ENCODE measurements at places on chromosomes 16 and 17.

DNA sequence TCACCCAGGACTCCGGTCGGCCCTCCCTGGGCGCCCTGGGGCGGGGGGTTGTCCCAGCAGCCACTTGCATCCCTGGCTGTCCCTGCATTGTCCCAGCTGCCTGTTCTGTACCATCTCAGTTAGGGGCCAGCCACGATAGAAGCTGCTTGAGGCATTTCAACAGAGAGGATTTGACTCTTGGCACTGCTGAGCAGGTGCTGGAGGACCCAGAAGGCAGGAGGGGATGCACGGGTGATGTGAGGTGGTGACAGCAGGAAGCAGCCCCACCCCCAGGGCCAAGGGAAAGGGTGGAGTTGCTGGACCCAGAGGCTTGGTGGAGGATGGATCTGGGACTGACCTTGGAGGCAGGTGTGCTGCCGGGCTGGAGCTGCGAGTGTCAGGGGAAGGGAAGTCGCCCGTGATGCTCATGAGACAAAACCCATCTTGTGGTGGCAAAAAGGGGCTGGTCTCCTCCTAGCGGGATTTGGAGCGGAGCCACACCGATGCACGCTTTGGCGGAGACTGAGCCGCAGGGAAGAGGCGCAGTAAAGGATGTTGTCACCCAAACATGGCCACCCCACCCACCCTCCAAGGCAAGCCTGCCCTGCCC is 188.0 kb upstream of the GSE1 start:
- no peak for DNase-seq
- H3K4me3 ChIP-seq = no peak overlapping the region
- no peaks in the 10 kb centered on the region for H3K36me3 ChIP-seq
- H3K27me3 ChIP-seq = no peaks in the 10 kb centered on the region

DNA sequence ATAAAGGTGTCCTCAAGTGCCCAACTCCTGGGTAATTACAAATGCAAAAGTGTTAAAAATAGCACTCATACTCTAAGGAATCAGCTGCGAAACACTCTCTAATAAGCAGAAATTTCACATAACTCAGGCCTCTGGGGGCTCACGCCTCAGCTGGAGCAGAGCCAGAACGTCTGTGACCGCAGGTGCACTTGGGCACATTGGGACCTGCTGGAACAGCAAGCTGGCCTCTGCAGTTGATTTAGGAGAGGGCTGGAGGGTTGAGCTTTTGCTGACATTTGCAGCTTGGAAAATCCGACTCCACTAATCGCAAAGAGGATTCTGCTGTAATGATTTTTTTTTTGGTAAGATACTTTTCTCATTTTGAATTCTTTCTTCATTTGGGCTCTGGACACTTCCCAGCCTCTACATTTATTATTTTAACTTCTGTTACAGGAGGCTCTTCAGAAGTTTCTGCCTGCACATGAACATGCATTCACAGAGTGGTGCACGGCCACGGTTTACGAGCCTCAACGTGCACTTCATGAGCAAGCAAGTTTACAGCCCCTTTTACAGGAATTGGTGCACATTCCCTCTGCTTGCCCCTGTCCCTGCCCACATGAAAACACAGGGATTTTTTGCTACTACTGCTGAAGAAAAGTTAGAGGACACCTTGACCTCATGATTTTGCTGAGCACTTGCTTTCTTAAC is 4.1 kb upstream of the SNTB2 start:
- H3K27me3 ChIP-seq = no peaks in the 10 kb centered on the region
- no peaks in the 10 kb centered on the region for H3K36me3 ChIP-seq
- H3K4me1 ChIP-seq = peaks cover 7% of the 10 kb centered on the region
- DNase-seq = no peak
- H3K4me3 ChIP-seq = no peak overlapping the region

DNA sequence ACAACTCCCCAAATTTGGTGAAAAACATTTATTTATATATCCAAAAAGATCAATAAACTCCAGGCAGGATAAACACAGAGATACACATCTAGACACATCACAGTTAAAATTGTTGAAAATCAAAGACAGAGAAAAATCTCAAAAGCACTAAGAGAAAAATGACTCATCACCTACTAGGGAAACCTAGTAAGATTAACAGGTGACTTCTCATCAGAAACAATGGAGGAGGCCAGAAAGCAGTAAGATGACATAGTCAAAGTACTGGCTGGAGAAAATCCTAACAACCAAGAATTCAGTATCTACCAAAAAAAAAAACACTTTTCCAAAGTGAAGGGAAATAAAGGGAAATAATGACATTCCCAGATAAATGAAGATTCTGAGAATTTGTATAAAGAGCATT is 33.8 kb downstream of the ULK2 start:
- H3K4me1 ChIP-seq = peaks cover 3% of the 10 kb centered on the region
- no peaks in the 10 kb centered on the region for H3K36me3 ChIP-seq
- DNase-seq = no peak

DNA sequence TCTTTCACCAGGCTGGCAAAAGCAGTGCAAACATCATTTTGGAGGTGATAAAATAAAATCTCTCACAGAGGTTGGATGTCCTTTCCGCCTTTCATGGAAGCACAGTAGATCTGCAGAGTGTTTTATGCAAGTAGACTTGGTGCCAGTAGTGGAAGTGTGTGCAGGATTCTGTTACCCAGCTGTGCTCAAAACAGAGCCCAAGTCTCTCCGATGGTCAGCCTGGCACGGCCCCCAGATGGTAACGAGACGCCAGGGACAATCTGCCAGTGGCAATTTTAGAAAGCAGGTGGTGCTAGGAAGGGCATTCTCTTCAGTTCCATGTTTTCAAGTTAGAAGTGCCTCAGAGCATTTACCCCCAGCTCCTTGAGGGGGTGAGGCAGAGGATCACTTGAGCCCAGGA is 1.5 kb upstream of the MTHFSD start:
- no peak for DNase-seq
- no peak overlapping the region for H3K4me3 ChIP-seq
- H3K27ac ChIP-seq = no peak overlapping the region
- no peaks in the 10 kb centered on the region for H3K36me3 ChIP-seq

DNA sequence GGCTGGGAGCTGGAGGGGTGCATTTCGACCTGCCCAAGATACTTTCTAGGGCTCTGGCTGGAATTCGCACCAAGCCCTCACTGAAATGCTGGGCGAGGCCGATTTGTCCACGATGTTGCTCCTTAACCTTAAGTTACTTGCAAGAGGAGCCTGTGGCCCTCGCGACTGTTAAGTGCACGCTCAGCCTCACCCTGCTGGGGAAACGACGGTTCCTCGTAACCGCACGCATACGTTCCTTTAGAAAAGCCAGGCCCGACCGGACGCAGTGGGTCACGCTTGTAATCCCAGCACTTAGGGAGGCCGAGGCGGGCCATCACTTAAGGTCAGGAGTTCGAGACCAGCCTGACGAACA is 607 bp upstream of the NCOR1 start:
- H3K36me3 ChIP-seq = no peaks in the 10 kb centered on the region
- peaks cover 17% of the 10 kb centered on the region for H3K4me1 ChIP-seq
- peak overlapping the region; percentile 88 for H3K4me3 ChIP-seq
- no peaks in the 10 kb centered on the region for H3K27me3 ChIP-seq
- H3K27ac ChIP-seq = peak overlapping the region; percentile 97
- peak; percentile 78 for DNase-seq

- H3K27ac ChIP-seq = no peak overlapping the region
- no peaks in the 10 kb centered on the region for H3K36me3 ChIP-seq
- no peaks in the 10 kb centered on the region for H3K27me3 ChIP-seq
- H3K4me3 ChIP-seq = no peak overlapping the region
Measured at GRCh38 chr16:72922714-72923113, 125.2 kb downstream of the ZFHX3 start.

DNA sequence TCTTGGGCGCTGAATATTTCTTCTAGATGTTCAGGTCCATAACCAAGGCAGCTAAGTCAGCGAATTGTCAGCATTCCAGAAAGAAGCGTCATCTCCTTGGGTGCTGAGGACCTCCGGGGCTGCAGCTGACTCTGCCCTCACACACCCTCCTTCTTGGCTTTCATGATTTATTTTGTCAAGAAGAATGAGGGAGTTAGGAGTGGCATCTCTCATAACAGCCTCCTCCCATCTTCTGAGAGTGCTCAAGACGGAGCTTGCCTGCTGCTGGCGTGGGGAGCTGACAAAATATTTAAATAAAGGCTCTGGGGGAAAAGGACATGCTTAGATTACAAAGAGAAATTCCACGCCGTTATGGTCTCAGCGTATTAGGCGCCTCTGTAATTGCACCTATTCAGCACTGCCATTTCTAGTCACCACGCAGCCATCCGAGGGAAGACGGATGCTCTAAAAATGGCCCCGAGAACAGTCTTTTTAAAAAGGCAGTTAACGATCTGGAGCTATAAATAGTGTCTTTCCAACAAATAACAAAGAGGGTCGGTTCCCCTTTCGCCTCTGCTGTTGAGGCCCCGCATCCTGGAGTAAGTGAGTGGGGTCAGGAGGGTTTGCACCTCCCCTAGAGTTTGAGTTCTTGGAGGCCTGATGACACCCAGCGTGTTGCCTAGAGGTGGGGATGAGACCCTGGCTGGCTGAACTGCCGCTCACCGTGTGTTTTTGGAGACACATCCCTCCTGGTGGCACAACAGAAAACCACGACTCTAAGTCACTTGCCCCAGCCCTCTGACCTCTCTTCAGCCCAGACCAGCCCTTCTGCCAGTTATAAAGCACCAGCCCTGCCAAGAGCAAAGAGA is 187.0 kb downstream of the CCDC182 start:
- no peak for DNase-seq
- no peaks in the 10 kb centered on the region for H3K27me3 ChIP-seq
- no peak overlapping the region for H3K27ac ChIP-seq
- H3K36me3 ChIP-seq = no peaks in the 10 kb centered on the region

- DNase-seq = no peak
- no peak overlapping the region for H3K27ac ChIP-seq
- no peaks in the 10 kb centered on the region for H3K27me3 ChIP-seq
- H3K4me1 ChIP-seq = peaks cover 5% of the 10 kb centered on the region
- no peaks in the 10 kb centered on the region for H3K36me3 ChIP-seq
Measured at GRCh38 chr17:51813140-51813783, 345.3 kb downstream of the CA10 start.

- H3K4me1 ChIP-seq = peaks cover 36% of the 10 kb centered on the region
- peak overlapping the region; percentile 75 for H3K4me3 ChIP-seq
- DNase-seq = no peak
Measured at GRCh38 chr17:44828919-44829522, 1.1 kb downstream of the GJC1 start.
